T follicular helper cell (primary cell): ENCODE measurements at places on chromosomes 11 and 22.

- DNase-seq: no peak
Observed at GRCh38 chr11:72008728-72009127, 10.0 kb downstream of the IL18BP start.

DNA sequence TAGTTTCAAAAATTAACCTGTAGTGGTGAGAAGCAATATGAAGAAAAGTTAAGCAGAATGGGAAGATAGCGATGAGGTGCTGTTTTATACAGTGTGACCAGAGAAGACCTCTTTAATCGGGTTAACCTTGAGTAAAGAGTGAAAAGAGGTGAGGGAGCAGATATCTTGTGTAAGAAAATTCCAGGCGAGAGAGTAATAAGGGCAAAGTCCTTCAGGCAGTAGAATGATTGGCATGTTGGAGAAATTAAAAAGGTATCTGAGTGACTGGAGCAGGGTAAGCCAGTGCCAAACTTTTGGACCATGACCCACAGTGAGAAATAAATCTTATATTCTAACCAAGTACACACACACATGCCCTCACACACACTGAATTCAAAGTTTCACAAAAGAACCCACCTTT is 374.7 kb upstream of the LARGE1 start:
- no peak for DNase-seq

DNA sequence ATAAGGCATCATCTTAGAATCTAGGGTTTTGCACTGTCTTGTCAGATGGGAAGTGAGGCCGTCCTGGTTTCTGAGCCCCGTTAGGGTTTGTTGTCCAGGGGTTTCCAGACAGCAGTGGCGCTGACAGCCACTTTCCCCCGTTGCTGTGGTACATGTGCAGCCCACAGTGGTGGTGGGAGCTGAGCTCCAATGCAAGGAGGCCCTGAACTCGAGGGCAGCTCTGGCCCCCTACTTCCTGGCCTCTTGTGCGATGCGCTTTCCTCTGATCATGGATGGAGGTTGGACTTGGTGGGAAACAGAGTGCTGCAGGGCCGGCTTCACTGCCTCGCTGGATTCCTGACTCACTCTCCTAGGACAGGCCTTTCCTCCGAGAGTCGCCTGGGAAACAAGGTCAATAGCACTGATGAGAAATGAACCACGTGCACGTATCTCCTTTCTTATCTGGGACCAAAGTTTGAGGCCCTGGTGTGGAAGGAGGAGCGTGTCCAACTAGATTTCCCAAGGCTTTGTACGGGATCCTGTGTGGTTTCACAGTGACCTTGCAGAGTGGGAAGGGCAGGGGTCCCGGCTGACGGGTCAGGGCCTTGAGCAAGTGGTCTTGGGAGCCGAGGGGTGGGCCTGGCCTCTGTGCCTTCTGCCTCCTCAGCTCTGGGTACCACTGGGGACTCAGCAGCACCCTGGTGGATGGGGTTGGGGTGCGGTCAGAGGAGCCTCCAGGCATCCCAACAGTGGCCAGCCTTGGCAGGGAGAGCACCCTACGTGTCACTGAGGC is 3.7 kb downstream of the PHRF1 start:
- DNase-seq: no peak

DNA sequence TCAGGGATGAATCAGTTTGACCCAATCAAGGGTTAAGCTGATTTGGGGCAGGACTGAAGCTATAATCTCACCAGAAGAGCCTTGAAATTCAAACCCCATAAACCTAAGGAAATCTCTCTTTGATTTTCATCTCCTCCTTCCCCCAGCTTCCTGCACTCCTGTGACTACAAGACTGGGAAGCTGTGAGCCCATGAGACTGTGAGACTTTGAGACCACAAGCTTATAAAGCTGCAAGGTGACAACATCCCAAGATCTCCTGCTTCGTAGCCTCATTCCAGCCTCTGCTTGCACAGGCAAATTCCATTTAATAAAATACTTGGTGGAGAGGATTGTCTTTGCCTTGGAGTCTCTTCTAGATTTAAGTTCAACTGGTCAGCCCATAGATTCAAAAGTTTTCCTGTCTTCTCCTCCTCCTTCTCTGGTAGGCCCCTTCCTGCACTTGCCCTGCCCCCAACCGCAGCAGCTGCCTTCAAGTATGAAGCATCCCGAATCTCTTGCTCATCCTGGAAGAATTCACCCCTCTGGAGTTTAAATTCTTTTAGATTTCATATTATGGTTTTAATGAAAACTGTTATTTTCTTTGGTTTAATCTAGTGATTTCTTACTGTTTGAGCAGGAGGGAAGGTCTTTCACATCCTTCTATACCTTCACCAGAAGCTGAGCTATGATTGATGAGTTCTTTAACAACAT is 42.1 kb downstream of the PAMR1 start:
- DNase-seq: no peak

- no peak for DNase-seq
Observed at GRCh38 chr11:3994030-3994640, 100.5 kb upstream of the RRM1 start.
